ENCODE measurements at places on chromosomes 1 and 21.

- DNase-seq: no peak
These were observed at the start of gene CD160 for GRCh38 chr1:145719230-145720079. Gene CD160 (plus strand): TSS chr1:145719499. CDS start chr1:145728328, 8,829 bp downstream.

DNA sequence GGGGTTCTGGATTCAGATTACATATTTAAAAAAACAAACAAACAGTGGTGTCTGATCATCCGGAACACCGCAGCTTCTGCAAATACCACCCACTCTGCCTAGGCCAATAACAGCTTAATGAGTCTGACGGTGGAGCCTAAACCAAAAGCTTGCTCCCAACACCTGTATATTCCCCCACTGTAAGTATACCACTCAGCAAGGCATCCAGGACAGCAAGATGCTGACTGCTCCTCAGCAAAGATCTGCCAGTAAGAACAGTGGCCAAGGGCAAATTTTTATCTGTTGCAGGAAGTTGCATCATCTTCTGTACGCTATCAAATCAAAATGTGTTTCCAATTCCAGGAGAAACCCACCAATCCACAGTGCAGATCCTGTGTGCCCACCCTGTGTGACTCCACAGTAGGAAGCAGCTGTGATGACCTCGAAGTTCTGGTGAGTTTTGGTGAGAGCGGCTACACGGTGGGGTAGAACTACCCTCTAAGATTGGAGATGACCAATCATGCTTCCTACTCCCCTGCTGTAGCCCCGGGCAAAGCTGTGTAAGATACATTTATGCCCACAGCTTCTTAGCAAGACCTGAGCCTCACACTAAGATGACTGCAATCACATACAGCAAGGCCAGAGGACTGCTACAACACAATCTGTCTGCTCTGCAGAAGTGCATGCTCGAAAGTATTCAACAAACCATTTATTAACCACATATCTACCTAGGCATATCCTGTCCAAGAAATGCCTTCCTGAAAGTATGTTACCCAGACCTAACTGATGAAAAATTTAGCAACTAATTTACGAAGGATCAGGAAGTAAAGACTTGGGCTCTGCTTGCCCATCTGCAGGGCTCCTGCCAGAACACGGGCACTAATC lies 30.5 kb downstream of the SIPA1L2 start:
- DNase-seq: no peak

GRCh38 chr1:214316593-214316992 lies 35.6 kb downstream of the SMYD2 start:
- no peak for DNase-seq

GRCh38 chr1:116111524-116112021 lies 374 bp downstream of the MAB21L3 start:
- DNase-seq: no peak

- no peak for DNase-seq
These were observed 3.6 kb upstream of the CAPN2 start for GRCh38 chr1:223708651-223709268.

DNA sequence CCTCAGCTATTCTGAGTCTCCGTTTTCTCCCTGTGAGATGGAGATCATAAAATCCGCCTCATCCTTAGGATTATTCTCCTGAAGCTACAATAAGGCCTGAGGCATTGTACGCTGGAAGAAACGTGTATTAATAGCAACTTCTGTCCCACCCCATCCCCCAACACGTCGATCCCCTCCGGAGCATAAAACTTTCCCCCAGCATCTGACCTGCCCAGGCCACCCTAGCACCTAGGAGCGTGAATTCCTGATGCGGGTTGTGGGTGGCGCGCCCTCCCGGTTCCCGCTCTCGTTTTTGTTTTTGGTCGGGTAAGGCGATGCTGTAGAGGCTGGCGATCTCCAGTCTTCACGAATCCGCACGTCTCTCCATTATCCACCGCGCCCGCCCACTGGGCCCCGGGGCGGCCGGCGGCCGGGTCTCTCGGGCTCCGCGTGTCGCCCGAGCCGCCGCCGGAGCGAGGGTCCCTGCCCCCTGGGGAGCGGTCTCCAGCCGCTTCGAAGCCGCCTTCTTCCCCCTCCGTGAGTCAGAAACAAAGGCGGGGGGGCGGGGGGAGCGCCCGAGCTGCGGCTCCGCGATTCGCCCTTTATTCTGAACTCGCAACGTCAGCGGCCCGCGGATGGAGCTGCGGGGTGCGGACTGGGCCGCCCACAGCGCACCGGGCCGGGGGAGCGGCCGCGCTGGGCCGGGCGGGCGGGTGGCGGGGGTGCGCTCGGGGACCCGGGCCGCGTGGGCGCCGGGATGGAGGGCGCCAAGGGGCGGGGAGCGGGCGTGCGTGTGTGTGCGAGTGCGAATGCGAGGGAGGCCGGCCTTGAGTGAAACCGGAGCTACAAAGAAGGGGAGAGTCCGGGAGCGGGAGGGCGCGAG lies at the start of gene PLEKHO1:
Gene PLEKHO1 (plus strand): TSS at position 646 of the 862 bp plus-strand sequence. CDS start 342 bp downstream, outside the sequence.
- no peak for DNase-seq

DNA sequence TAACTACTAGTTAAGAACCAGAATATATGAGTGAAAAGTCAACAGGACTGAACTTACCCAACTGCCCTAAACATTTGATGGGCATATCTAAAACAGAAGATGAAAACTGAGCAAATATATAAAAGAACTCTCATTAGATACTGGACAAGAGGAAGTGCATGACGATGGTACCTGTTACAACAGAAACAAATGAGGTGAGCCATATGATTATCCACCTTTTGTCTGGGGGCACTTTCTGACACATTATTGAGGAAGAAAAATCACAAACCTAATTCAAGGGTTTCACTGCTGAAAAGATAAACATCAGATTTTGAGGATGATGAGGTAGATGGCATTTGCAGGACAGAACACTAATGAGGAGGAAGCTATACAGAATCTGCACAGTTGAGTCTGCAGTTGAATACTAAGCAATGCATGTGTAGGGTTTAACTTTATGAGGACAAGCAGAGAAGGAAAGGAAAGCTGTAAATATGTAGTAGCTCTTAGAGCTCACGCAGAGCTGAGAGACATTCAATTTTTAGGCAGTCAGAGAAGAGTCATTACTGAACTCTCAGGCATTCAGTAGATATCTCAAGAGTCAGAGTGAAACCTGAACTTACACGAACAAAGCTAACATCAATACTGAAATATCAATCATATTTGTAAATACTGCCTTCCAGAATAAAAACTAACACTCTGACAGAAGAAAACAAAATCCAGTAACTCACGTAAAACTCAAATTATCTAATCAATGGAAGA lies 262.1 kb downstream of the AKT3 start:
- no peak for DNase-seq

- peak; percentile 42 for DNase-seq
These were observed 16.5 kb upstream of the AGTRAP start for GRCh38 chr1:11719313-11720032.

DNA sequence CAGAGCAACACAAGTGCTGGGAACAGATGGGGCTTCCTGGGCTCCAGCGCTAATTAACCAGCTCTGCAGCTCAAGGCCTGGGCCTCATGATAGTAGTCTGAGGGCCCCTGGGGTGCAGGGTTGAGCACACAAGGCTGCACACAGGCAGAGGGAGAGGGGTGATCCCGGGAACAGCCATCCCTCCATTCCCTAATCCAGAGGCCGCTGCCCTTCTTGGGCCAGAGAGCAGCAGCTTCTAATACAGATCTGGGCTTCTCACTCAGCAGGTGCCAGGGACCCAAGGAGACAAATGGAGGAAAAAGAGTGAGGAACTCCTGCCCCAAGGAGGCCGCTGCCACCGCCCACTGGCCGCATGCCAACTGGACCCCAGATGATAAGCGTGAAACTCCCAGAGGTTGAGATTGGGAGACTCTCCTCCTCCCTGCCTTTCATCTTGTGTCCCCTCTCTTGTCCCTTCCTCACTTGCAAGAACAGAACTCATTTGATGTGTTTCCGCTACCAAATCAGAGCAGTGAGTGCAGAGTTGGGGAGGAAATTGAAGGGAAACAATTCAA lies 58.0 kb upstream of the IFNAR2 start:
- no peak for DNase-seq

DNA sequence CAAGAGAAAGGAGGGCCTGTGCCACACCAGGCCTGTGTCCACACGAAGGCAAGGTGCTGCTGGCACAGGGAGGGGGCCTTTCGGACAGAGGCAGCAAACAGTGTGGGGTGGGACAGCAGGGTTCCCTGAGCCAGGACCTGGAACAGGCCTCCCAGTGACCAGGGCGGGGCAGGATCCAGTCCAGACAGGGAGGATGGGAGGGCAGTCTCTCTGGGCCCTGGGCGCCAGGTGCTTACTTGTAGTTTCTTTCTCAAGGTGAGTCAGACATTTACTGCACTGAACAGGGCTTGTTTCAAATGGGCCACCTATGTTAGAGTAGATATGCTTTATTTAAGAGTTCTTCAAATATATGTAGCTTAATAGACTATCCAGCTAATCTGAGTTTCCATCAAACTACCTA lies 52.8 kb upstream of the STUM start:
- no peak for DNase-seq

DNA sequence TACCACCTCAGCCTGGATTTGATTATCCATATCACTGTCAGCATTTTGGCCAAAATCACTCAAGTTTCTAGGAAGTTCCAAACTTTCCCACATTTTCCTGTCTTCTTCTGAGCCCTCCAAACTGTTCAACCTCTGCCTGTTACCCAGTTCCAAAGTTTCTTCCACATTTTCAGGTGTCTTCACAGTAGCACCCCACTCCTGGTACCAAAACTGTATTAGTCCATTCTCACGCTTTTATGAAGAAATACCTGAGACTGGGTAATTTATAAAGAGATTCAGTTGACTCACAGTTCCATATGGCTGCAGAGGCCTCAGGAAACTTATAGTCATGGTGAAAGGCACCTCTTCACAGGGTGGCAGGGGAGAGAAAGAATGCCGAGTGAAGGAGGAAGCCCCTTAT lies 39.4 kb downstream of the STXBP3 start:
- DNase-seq: no peak

GRCh38 chr1:38018864-38019343 lies 6.4 kb downstream of the UTP11 start:
- DNase-seq: no peak

DNA sequence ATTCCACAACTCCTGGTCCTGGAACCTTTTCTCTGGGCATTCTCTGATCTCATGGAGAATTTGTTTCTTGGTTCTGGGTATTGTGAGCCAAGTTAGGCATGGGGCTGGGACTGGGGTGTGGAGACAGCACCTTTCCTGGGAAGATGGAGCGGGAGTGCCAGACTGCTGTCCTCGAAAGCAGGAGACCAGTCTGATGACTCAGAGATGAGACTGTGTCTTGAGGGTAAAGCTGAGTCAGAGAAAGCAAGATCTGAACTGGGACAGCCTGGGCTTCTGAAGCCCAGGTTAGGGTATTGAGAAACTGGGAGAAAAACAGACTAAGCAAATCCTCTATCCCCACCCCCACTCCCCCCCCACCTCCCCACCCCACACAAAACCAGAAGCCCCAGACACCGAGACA lies 2.2 kb upstream of the KANK4 start:
- no peak for DNase-seq

GRCh38 chr1:240426051-240426450 lies 185.9 kb downstream of the GREM2 start:
- DNase-seq: no peak

DNA sequence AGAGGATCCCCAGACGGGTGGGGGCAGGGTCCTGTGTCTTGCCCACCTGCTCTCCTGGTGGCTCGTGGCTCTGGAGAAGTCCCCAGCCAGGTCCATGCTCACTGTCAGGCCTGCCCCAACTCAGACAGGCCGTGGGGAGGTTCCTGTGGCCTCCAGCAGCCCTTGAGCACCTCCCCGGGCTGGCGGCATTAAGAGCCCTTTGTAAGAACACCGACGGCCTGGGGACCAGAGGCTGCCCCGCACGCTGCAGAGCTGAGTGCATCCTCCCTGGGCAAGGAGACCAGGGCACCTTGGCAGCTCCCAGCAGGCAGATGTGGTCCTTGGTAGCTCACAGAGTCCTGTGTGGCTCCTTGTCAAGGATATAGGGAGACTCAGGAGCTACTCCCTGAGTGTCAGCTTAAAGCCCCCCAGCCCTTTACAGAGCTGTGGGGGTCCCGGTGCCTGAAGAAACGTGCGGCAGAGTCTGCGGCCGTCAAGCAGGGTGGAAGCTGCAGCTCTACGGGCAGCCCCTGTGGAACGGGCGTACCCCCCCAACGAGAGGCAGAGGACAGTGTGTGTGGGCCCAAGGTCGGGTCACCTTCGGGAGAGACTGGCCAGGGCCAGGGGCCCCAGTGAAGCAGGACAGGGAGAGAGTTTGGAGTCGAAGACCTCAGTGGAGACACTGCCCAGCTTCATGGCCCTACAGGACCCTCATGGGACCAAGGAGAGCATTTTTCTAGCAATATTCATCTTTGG lies 118.6 kb downstream of the PRDM16 start:
- no peak for DNase-seq

GRCh38 chr1:43590388-43590925 lies 59.5 kb upstream of the KDM4A start:
- DNase-seq: no peak

DNA sequence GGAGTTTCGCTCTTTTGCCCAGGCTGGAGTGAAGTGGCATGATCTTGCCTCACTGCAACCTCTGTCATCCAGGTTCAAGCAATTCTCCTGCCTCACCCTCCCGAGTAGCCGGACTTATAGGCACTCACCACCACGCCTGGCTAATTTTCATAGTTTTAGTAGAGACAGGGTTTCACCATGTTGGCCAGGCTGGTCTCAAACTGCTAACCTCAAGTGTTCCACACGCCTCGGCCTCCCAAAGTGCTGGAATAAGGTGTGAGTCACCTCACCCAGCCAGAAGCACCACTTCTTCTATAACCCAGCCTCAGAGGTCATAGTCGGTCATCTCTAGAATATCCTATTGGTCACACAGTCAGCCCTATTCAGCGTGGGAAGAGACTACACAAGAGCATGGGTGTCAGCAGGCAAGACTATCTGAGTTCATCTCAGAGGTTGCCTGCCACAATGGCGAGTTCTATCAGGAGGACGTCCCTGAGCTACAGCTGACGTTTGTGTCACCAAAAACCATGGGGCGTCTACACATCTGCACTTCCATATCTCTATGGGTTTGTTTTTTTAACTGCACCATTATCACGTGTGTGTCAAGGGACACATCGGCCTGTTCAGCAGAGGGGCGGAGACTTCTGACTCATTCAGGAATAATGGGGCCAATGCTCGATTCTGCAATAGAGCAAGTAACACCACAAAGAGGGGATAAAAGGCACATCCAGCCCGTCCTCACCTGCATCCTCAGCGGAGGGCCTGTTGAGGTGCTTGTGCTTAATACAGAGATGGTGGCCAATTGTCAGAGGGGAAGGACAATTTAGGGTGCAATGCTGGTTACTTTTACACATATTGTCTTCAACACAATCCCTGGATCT lies 256.3 kb upstream of the IRF2BP2 start:
- DNase-seq: peak; percentile 25

Data from stimulated activated CD8-positive, alpha-beta memory T cell treated with anti-CD3 and anti-CD28 coated beads, Interleukin-7, amount 100 ng/mL, for 48 hours (primary cell).